ENCODE measurements at places on chromosomes 3 and 15.

- no peak for DNase-seq
Measured at GRCh38 chr15:68485721-68486360, 53.9 kb upstream of the ITGA11 start.

DNA sequence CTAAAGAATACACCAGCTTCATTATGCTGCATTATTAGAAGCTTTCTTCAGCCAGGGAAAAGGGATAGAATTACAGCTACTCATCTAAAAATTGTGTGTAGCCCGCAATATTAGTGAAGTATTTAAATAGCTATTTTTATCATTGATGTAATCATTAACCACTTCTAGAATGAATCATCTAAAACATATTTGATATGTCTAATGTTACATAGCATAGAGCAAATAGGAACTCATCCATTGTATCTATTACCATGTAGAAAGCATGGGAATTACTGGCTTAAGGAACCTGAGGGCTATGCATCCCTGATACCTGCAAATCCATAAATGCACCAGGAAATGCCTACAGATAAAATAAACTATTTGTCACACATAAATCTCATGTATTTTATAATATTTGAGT lies 54.5 kb upstream of the VGLL3 start:
- DNase-seq: no peak

DNA sequence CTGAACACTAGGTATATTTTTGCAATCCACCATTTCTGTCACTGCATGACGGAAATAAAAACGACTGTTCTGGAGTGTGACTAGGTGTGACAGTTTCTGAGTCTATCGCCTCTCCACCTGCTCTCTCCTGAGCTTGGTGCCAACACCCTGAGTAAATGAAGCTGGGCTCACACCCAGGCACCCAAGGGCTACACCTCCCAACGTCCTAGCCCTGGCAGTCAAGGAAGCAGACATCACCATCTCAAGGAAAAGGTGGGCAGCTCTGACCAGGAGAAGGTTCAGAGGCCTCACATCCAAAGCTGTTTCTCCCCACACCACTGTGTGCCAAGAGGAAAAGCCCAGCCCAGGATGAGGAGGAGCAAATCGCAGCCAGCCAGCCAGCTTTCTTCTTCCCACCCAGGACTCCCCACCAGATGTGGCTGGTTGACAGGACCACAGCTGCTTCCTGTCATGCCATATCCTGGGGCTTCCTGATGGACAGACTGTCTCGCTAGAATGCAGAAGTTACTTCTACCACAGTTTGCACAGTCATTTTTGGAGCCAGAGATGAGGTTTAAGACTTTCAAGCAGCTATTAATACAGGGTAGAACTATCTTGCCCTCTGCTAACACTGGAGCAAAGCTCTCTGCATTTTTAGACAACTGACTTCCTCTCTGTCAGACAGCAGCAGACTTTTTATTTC lies 3.3 kb downstream of the SCAMP2 start:
- DNase-seq: no peak

DNA sequence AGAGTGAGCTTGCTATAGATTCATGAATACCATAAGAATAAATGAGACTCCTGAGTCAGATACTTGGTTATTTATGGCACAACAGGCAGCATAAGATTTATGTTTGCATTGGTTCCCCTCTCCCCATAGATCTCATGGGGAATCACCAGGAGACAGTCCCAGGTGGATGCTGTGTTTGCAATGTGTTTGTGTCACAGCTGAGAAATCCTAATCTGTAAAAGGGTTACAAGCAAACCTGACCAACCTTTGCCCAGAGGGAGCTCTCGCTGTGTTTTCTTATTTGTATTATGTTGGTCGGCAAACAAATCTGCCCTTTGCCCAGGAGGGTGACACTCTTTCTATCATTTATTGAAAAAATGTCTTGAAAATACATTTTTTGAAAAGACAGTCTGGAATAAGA lies 236.2 kb downstream of the ZPLD1 start:
- DNase-seq: no peak

DNA sequence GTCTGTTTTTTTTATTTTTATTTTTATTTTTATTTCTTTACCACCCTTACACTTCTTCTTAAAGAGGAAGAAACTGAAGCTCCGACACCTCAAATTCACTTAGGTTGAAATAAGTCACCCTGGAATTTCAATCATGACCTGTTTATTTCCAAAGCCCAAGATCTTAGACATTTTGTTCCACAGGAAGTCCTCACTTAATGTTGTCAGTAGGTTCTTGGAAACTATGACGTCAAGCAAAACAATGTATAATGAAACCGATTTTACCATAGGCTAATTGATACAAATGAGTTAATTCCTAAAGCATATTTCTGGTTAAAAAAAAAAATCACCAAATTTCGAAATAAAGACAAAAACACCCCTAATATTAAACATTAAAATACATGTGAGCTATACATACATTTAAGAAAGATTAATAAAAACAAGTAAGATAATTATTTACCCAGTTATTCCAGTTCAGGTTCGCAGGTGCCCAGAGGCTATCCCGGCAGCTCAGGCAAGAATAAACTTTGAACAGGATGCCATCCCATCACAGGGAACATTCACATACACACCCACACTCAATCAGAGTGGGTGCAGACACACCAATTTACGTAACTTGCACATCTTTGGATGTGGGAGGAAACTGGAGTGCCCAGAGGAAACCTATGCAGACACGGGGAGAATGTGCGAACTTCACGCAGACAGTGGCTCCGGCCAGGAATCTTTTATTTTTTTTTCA lies 391.0 kb downstream of the RAP2B start:
- no peak for DNase-seq

- no peak for DNase-seq
Measured at GRCh38 chr3:126136428-126137220, 43.8 kb downstream of the ALDH1L1 start.

DNA sequence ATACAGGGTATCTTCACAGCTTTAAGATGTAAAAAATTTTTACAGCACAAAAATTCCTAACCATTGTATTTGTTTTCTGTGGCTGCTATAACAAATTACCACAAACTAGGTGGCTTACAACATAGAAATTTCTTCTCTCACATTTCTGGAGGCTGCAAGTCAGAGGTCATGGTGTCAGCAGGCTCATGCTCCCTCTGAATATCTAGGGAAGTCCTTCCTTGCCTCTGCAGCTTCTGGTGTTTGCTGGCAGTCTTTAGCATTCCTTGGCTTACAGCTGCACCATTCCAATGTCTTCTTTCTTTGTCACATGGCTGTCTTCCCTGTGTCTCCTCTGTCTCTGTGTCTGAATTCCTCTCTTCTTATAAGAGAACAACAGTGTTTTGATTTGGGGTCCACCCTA lies 310.2 kb upstream of the SUCLG2 start:
- no peak for DNase-seq
